ENCODE measurements at places on chromosomes 7 and 10.

DNA sequence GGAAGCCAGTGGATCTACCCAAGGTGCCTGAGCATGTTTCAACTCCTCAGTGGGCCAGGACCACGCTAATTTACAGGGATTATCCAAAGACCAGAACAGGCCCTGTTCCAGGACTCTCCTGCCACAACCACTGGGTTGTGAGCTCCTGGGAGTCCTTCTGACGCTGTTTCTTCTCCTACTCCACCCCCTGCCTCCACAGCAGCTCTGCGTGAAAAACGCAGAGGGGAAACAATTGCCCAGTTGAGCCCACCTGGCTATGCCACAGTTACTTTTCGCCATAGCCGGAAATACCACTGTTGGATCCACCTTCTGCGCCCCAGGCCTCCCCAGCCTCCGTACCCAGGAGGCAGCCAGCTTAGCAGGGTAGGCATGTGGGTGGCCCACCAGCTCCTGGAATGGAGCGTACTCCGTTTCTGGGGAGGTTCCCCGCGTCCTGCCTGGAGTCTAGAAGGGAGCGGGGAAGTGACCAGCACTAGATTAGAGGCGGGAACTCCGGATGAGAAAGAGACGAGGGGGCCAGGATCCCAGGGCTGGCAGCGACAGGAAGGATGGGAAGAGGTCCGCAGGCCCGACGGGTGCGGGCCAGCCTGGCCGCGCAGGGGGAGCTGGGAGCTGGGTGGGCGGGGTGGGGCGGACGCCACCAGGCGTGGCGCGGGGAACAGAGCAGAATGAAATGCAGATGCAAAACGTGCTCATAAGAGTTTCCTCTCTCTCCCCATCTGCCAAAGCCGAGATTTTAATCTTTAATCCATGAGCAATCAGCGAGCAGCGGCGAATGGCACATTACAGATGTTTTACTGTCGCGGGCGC lies 32.1 kb upstream of the PAX2 start:
- no peak for DNase-seq

DNA sequence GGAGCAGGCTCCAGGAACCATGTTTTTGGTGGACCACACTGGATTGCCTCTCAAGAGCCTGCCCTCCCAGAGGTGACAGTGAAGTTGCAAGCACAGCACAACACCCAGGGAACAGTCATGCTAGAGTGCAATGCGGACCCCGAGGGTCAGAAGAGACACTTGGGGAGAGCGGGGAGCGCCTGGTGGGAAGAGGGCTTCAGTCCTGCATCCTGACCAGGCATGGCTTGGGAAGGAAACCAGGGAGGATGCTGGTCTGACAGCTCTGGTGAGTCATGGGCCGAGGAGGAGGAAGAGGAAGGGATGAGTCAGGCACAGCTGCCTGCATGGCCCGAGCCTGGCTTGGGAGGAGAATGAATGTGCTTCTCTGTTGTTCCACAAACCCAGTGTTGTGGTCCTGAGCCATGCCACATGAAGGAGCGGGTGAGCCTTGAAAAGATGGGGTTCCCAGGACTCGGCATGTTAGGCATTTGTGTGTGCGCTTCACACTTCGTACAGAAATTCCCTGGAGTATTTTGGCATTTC lies 29.5 kb upstream of the ANKRD2 start:
- DNase-seq, result peak; percentile 96

GRCh38 chr7:80183900-80184685 lies 49.5 kb downstream of the GNAI1 start:
- no peak for DNase-seq

DNA sequence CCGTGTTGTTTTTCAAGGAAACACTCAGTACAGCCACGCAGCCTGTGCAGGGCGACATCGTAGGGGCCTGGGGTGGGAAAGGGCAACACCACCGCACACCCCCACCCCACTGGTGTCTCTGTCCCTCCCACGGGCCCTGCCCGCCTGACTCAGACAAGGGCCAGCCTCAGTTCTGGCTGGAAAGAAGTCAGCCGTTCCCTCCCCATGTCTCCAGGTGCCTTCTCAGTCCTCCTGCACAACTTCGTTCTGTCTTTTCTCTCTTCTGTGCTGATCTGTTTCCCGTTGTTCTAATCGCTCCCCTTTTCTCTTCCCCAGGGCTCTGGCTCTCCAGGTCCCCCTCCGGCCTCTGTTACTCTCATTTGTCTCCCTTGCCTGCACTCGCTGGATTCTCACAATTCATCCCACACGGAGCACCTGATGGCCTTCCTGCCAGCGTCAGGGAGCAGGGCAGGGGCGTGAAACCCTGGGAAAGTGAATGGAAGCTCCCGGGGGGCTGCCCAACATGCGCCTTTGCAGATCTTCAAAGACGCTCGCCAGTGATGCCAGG lies 97.7 kb downstream of the WDR37 start:
- no peak for DNase-seq

- DNase-seq, result peak; percentile 93
Measured at GRCh38 chr7:71733107-71733870, 601.3 kb downstream of the GALNT17 start.

DNA sequence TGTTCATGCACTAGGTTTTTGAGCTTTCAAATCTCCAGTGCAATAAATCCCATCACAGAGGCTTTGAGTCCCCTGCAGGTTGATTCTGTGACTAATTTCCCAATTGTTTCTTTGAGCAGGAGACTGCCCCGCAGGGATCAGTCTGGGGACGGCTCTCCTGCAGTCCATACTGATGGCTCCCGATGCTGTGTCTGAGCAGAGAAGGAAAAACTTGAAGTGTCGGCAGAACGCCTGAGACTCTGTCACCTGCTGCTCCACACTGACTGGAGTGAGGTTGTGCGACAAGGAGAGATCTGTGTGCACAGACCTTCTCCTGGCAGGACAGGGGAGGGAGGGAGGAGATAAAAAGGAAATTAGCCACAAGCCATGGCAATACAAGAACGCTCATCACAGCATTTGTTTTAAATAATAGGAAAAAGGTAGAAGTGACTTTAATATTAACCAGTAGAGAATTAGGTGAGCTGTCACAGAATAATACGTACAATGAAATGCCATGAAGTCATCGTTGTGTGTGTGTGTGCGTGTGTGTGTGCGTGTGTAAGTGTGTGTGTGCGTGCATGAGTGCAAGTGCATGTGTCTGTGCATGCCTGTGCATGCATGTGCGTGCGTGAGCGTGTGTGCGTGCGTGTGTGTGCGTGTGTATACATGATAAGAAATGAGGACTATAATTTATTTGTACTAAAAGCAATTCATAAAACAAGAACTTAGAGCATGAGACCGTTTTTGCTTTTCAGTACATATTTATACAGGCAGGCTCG lies 38.2 kb downstream of the HTR5A start:
- DNase-seq, result no peak

- no peak for DNase-seq
Measured at GRCh38 chr10:123642293-123642692, 23.9 kb upstream of the GPR26 start.

GRCh38 chr10:7333961-7334641 lies 76.7 kb downstream of the SFMBT2 start:
- no peak for DNase-seq

DNA sequence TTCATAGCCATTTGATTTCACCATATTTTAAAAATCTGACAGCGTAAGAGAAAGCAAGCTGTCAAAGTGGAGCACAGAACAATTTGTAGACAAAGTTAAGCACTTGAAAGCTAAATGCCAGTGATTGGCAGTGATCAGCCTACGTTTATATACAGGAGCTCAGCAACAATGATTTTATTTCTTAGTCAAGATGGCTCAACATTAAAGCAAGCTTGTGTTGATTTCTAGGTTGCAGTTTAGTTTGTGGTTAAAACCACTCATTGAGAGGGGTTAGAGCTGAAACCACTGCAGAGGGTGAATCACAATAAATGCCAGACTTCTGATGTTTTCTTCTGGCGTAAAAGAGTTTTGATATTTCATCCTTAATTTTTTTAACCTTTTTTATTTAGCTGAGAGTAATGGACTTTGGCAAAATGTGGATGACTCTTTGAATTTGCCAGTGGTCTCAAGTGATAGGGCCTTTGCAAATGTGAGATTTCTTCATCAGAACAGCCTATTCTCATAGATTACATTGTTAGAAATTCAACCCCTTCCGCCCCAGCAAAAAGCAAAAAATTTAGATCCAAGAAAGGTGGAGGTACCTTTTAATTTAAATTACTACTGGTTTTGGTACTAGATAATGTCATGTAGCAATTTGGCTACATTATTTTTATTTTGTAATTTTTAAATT lies 73.8 kb downstream of the SHOC2 start:
- DNase-seq, result no peak

DNA sequence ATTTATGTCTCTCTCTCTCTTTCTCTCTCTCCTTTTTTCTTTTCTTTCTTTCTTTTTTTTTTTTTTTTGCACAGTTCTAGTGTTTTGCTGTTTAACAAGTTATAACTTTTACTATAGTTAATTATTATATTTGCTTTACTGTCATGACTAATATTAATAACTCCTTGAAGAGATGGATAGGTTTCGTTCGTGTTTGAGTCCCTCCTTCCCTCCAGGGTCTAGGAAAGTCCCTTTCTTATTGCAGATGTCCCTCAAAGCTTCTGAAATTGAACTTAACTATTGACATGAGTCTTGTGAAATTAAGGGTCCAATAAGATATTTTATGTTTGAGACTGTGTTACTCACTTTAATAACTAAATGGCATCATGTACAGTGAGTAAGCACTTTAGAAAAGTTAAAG lies 131.4 kb downstream of the PLXDC2 start:
- no peak for DNase-seq

GRCh38 chr7:41861642-41862041 lies 158.8 kb upstream of the INHBA start:
- peak; percentile 75 for DNase-seq

DNA sequence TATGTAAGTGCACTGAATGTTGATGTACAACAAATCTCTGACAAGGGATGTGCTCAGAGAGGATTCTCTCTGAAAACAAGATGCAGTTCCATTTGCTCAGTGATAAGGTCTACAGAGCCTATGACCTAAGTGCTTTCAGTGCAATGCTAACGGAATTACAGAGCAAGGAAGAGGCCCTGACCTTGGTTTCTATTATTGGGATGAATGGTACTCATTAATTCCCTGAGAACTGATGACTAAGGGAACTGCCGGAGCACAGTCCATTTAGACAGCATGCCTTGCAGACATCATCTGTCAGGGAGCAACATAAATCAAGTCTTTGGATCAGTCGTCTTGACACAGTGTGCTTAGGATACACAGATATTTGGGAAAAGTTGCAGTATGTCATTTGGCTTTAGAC lies 340.8 kb downstream of the PHTF2 start:
- DNase-seq, result no peak

DNA sequence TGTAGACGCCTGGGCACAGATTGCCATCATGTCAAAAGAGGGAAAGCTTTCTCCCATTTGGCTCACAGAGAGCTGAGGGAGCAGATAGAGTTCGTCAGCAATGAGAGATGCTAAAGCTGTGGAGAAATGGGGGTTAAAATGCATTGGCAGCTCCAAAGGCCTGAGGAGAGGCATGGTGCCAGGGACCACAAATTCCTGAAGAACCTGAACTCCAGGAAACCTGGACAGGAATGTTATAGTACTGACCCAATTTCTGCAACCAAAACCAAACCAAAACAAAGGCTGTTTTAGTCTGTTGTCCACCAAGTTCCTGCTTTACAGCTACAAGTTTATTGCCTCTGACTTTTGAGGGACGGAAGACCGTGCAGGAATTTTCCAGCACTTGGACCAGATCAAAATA lies 575.7 kb downstream of the REEP3 start:
- DNase-seq, result no peak

DNA sequence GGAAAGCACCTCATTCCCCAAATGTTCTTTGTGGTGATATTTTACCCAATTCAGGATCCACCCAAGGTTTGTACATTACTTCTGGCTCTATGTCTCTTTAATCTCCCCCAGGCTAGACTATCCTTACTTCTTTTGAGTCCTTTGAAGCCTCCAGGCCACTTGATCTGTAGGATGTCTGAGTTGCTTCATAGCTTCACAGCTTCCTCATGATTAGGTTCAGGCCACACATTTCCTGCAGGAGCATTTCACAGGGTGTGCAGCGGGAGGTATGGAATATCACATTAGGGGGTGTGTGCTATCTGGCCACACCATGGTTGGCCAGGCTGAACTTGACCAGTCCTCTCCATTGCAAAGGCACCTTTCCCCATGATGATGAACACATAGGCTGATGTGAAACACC lies 18.7 kb downstream of the TSPAN15 start:
- no peak for DNase-seq

DNA sequence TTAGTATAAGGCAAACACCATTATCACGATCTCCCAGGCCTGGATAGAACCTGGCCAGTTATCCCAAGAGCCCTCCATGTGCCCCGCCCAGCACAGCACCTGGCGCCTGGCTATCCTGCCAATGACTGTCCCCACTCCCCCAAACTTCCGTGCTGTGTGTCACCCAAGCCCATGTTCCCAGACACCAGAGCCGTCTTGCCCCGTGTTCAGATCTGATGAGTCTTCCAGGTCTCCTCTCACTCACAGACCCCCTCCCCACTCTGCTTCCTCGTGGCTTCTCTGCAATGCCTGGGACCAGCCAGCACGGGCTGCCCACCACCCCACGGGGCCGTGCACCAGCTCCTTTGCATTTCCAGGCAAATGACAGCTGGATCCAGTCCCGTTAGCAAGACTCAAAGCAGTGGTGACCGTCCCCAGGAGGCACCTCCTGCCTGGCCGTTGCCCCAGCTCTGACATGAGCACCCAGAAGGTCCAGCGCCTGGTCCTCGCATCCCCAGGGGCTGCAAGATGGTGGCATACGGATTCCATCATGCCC lies 43.8 kb upstream of the INPP5A start:
- no peak for DNase-seq

GRCh38 chr10:3057946-3058345 lies 9.4 kb upstream of the PFKP start:
- no peak for DNase-seq

GRCh38 chr7:45177801-45178200 lies 20.2 kb downstream of the RAMP3 start:
- no peak for DNase-seq

GRCh38 chr10:92914478-92915325 lies 66.4 kb downstream of the EXOC6 start:
- peak; percentile 52 for DNase-seq

DNA sequence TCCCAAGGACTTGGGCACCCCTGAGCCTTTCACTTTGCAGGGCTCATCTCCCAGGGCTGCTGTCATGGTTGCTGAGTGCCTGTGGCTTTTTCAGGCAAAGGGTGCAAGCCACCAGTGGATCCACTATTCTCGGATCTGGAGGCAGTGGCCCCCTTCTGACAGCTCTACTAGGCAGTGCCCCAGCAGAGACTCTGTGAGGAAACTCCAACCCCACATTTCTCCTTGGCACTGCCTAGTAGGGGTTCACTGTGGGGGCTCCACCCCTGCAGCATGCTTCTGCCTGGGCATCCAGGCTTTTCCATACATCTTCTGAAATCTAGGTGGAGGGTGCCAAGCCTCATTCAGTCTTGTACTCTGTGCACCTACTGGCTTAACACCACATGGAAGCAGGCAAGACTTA lies 675.0 kb upstream of the MBL2 start:
- DNase-seq, result no peak

GRCh38 chr10:35400595-35401268 lies 64.4 kb downstream of the CCNY start:
- no peak for DNase-seq

Data from suppressor macrophage treated with lipopolysaccharide for 1 hour (primary cell).